Activated T-cell treated with anti-CD3 and anti-CD28 coated beads for 48 hours (primary cell): ENCODE measurements at places on chromosomes 16 and 17.
A peak's percentile ranks its signal among the peaks of the same experiment; 100 is the strongest.

DNA sequence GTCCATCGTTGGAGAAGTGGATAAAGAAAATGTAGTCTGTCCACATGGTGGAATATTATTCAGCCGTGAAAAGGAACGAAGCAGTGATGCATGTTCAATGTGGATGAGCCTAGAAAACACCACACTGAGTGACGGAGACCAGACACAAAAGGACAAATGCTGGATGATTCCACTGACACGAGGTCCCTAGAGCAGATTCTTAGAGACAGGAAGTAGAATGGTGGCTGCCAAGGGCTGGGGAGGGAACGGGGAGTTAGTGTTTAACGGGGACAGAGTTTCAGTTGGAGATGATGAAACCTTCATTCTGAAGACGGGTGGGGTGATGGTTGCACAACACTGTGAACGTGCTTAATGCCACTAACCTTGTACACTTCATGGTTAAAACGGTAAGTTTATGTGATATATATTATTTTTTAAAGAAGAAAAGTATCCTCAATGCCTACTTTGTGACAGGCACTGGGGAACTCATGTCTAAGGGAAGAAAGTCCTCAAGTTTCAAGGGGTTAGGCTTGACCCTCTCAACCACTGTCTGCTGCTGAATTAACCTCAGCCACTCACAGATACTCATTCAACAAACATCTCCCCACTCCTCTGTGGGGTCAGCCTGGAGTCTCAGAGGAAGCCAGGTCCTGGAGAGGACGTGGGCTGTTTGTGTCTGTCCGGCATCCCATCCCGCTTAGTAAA, 17.6 kb downstream of the C16orf74 start:
- DNase-seq: no peak

DNA sequence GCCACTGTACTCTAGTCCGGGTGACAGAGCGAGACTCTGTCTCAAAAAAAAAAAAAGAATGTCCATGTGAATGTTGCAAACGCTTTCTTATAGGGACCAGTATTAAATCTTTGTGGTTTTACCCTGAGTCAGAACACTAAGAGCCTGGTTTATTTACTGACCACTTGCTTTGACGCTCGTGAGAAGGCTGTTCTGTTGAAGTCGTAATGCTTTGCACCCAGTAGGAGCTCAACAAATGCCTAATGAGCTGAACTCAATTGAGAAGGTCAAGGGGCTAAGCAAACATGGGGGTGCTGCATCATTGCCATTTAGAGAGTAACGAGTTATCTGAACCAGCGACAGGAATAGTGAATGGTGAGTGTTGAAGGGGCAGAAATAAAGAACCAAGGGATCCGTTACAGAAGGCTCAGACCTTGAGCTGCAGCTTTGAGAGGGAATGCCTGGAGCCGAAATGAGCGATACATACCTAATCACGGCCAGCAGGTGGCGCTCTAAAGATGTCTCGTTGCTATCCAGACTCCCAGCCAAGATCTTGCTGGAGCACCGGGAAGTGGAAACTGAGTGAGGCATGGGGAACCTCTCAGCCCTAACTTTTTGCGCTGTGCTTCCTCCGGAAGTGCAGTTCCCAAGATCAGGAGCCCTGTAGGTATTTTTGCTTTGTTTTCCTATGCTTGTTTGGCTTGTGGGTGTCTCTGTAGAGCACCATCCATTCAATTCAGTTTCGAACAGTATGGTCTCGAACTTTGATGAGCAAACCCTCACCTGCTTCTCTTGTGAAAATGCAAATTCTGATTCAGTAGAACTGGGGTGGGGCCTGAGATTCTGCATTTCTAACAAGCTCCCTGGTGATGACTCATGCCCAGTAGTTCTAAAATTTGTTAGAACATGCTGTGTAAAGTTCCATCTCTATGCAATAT, 12.6 kb upstream of the RNF222 start:
- peak; percentile 73 for DNase-seq

DNA sequence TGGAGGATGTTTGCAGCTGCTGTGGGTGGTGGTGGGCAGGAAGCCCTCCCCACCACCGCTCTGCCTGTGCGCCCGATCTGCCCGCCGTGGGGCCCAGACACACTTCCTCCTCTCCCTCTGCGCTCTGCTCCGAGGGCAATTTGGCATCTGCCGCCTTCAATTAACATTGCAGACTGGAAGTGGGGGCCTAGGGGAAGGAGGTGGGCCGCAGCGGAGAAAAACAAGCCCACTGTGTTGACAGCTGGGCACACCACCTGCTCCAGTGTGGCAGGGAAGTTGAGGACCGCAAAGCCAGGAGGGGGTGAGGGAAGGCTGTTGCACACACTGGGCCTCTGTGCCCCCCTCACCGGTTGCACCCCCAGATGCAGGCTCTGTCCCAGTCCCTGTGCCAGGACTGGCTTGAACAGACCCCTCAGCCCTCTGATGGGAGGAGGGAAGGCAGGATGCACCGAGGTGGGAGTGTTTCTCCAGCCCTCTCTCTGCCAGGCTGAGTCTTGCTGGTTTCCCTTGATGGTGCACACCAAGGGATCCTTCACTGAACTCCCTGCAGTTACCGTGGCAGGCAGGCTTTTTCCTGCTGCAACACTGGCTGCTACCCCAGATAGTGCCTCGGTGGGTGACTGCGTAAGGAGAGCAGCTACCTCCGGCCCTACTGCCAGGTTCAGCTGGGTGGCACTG, 72.8 kb upstream of the MED9 start:
- DNase-seq: peak; percentile 24

GRCh38 chr16:22075776-22076175, 16.6 kb upstream of the VWA3A start:
- DNase-seq: no peak

GRCh38 chr16:85948616-85949265, 49.8 kb downstream of the IRF8 start:
- no peak for DNase-seq

DNA sequence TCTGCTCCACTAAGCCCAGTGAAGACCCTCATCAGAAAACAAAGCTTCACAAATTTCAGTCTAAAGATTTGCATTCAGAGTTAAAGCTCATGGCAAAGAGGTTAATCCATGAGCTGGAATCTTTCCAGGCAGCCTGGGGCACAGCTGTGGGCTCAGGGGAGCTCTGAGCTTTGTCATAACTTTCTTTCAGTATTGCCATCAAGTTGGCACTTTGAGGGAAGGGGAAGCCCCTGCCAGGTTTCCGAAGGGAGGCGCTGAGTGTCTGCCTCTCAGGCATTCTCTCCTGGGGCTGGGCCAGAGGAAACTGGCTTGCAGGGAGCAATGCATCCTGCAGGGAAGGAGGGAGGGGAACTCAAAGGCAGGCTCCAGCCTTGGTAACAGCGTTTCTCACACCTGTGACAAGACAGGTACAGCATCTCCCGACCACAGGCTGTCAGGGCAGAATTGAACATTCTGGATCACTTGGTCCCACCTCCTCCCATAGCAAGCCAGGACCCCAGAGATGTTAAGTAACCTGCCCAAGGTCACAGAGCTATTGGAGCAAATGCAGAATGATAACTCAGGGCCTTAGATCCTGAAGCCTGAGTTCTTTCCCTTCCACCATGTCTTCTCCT, 3.9 kb downstream of the LPO start:
- peak; percentile 22 for DNase-seq

GRCh38 chr16:53093162-53093744, 38.5 kb downstream of the CHD9 start:
- DNase-seq: no peak

- DNase-seq: no peak
These were observed 128.0 kb upstream of the SDK2 start for GRCh38 chr17:73772107-73772705.

DNA sequence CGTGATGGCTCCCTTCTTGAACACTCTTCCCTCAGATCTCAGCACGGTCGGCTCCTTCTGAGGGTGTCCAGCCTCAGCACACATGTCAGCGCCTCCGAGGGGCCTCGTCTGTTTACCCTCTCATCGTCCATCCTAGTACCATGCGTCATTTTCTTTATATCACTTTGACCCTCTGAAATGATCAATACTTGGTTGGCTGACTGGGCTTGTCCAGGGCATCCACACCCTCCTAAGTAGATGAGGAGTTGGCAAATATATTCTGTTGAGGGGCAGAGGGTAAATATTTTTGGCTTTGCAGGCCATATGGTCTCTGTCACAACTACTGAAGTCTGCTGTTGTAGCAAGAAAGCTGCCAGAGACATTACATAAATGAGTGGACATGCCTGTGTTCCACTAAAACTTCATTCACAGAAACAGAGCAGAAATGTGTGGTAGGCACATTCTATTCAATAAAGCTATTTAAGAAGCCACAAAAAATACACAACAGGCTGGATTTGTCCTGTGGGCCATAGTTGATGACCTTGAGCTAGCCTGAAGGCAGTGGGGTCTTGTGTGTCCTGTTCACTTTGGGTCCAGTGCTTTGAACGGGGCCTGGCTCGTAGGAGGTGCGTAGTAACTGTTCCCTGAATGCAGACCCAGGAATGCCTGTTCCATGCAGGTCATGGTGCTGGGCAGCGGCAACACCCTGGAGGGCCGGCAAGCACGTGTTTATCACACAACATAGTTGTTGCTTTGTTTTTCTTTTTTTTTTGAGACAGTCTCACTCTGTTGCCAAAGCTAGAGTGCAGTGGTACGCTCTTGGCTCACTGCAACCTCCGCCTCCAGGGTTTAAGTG, 185.8 kb downstream of the SNX29 start:
- no peak for DNase-seq

DNA sequence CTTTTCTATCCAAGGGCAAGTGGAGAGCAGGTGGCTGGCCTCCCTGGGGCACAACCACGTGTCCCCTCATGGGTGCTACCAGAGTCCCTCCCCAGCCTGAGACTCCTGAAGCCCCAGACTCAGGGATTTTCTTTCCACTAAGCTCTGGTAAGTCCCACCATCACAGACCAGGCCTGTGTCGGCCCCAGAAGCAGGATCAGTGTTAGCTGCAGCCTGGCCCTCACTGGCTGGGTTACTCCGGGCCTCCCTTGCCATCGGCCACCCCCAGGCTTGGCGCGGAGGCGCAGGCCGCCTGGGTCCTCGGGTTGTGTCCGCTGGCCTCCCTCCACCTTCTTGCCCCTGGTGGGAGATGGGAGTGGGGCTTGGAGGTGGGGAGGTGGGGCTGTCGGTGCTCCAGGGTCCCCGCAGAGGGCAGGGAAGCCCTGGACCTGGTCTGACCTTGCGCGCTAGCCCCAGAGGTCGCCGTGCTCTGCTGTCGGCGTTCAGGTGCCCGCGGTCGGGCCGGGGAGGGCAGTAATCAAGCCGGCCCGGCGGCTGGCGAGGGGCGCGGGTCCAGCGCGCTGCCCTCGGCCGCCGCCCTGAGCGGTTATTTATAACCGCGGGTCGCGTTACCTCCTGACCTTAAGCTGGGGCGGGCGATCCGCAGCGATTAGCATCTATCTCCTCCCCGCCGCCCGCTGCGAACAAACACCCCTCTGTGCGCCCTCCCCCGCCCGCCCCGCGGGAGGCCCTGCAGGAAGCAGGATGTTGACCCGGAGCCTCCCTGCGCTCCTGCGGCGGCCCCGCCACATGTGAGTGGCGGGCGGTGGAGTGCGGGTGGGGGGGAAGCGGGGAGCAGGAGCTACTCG, 78.1 kb upstream of the TOB1 start:
- peak; percentile 75 for DNase-seq

DNA sequence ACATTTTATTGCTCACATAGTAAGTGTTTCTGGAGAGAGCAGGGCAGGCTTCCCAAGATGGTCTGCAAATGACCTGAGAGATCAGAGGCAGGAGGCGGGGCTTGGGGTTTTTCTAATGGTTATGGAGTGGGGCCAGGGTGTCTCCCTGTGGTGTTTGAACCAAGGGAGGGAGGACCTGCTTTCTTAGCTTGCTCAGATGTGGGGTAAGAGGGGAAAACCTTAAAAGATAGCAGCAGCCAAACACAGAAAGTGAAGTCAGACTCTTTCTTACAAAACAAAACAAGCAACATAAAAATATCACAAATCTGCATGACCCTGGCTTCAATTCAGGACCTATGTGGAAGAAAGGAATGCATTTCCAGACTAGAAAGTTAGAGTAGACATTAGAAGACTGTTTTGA, 22.9 kb upstream of the DNAJA2 start:
- no peak for DNase-seq

DNA sequence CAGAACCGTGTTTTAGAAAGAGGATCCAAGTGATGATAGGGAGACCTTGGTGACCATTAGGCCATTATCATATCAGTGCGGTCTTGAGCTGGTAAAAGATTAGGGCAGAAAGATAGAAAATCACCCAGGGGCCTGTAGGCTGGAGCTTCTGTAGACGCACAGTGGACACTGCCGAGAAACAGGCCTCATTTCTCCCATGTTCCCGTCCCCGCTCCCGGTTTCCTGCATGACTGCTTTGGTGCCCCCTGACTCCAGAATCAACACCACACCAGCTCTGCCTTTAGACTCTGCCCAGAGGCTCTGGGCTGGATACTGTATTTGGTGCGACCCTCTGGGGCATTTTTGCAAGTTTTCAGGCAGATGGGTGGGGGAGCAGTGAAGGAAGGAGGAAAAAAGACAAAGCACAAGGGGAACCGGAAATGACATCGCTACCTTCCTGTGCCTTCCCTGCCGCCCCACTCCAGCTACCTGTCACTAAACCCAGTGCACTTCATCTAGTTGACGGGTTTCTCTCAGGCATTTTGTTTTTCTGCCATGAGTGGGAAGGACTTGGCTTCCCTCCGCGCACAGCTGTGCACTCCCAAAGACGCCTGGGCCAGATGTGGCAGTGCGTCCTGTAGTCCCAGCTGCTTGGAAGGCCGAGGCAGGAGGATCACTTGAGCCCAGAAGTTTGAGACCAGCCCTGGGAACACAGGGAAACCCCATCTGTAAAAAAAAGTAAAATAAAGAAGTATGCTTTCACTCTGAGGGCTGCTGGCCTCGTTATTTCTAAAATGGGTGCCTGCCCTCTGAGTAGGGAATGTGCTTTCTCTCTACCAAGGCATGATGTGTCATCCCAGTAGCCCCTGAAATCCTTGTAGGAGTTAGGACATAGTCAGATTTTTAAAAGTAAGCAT, 214.1 kb downstream of the RPTOR start:
- DNase-seq: no peak

- no peak for DNase-seq
These were observed 169.8 kb downstream of the LAT start for GRCh38 chr16:29154676-29155121.

DNA sequence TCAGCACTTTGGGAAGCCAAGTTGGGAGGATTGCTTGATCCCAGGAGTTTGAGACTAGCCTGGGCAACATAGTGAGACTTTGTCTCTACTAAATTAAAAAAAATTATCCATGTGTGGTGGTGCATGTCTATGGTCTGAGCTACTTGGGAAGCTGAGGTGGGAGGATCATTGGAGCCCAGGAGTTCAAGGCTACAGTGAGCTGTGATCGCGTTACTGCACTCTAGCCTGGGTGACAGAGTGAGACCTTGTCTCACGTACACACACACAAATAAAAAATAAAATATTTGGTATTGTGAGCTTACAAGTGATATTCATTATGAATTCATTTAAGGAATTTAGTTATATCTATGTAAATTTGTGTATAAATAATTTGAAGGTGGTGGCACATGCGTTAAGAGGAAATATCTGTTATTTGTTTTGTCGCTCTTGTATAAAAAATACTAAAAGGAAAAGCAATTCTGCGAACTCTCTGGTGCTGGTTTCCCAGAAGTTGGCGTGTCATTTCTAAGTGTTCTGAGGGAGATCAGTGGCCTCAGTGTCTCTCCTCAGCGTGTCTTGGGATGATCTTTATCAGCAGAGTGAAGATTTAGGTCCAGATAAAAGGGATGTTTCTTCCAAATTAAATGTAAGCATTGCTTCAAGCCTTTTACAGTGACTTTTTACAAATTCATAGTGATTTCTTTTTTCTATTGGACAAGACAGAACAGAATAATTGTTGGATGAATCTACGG, 187.6 kb downstream of the FTO start:
- DNase-seq: no peak

- DNase-seq: no peak
These were observed 91.8 kb upstream of the TMEM132E start for GRCh38 chr17:34487626-34488025.
